Activated CD8-positive, alpha-beta T cell treated with anti-CD3 and anti-CD28 coated beads for 36 hours (primary cell): ENCODE measurements at places on chromosomes 16 and 17.

DNA sequence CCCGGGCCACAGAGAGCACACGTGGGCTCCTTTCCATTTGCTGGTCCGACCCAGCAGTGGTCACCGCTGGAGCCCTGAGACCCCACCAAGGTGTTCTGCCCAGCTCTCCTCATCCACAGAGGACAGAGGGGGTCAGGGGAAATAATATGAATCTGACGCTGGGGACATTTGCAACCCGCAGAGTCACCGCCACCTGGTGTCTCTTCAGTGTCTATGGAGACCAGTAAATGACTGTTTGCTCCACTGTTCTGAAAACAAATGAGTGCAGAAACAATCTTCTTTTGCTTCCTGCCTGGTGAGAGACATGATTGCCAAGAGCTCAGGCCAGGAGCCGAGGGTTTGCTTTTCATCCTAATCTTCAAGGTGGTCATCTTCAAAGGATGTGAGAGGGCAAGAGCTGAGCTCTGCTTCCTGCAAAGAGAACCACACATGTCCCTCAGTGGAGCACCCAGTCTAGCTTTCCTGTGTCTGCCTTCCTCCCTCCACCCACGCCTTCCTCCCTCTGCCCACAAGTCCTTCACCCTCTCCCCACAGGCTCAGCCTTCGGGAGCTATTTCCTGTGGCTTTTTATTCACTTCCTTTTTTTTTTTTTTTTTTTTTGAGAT is 14.7 kb upstream of the KLHDC4 start:
- DNase-seq: peak; percentile 77

GRCh38 chr16:23502466-23502865 is 7.8 kb downstream of the GGA2 start:
- DNase-seq: no peak

DNA sequence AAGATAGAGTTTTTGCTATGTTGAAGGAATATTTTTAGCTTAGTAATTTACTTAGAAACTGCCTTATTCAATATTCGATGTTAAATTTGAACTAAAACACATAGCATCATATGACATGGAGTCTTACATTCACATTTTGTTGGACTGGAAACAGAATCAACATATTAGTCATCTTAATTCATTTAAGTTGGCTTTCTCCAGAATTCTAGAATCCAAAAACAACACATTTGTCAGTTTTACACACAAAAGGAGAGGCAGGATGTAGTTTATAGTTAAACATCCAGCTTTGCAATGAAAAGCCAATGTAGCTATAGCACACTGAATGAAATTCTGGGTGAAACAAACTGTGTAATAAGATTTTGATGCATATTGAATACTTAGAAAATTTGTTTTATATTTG is 43.3 kb downstream of the WWOX start:
- no peak for DNase-seq

GRCh38 chr17:40316571-40317344 is 7.8 kb downstream of the RARA start:
- peak; percentile 8 for DNase-seq

GRCh38 chr17:74865504-74866197 is 6.0 kb upstream of the GRIN2C start:
- DNase-seq: no peak

DNA sequence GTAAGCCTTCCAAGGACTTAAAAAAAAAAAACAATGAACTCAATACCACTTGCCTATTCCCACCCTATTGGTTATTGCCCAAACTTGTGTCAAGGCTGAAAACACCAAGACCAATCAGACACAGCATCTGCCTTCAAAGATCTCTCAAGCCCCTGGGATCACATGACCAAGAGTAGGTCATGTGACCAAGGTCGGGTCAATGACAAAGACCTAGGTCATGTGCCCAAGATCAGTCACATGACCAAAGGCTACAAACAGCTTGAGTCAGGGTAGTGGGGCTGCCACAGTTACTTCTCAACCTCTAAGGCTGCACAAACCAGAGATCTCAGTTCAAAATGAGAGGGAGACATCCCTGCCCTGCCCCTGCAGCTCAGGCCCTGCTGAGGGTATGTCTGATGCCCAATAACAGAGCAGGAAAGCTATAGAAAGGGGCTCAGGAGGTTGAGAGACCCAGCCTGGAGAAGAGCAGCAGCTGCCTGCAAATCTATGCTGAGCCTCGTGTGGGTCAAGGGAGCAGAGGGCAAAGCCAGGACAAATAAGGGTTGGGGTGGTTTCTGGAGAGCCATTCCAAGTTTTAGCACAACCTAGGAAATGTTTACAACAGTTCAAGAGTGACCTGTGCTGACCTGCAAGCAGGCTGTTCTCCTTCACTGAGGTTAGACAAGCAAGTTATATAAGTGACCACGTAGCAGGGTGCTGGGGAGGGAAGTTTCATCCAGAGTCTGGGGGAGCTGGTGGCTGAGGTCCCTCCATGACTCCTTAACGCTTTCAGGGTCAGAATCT is 48.8 kb downstream of the PIMREG start:
- peak; percentile 8 for DNase-seq

DNA sequence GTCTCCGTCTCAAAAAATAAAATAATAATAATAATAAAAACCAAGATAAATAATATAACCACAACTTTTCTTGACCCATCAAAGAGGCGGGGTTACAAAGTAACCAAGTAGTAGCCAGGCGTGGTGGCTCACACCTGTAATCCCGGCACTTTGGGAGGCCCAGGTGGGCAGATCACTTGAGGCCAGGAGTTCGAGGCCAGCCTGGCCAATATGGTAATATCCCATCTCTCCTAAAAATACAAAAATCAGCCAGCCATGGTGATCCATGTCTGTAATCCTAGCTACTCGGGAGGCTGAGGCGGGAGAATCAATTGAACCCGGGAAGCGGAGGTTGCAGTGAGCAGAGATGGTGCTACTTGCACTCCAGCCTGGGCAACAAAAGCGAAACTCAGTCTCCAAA is 45.3 kb downstream of the ADCY9 start:
- no peak for DNase-seq

GRCh38 chr16:9060225-9060624 is 31.2 kb upstream of the HAPSTR1 start:
- no peak for DNase-seq

GRCh38 chr16:78800523-78800922 is 701.1 kb downstream of the WWOX start:
- no peak for DNase-seq

DNA sequence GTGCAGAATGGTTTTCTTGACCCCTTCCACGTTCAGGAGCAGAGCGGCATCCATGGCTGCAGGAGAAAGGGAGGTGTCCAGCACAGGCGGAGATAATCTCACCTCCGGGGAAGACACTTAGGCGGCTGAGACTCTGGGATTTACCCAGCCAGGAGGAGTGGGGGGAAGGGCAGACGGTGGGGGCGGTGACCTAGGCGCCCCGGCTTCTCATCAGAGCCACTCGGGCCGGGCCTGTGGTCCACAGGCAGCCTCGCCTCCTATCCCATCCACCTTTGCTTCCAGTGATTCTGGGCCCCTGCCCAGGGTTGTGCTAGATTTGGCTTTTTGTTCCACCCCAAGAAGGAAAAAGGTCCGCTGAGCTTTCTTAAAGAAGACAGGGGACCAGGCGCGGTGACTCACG is at the start of gene AIPL1:
AIPL1 (minus strand) TSS at position 71 of the 400 bp plus-strand sequence; CDS start at position 54, 17 bp downstream.
- no peak for DNase-seq

DNA sequence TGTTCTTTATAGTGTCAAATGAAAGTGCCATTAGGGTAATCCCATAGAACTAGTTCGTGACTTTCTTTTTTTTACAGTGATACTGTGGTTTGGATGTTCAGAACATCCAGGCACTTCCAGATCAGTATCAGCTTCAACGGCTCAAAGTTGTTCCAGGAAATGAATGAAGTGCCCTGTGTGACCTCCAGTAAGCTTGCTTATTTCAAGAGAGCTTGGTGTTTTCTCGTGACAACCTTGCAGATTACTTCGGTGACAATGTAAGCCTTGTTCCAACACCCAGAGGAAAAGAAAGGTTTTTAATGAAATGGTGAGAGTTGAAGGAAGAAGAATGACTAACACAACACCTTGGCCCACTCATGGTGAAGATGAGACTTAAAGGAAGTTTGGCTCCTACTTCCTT is 16.0 kb upstream of the KCNJ16 start:
- DNase-seq: no peak

DNA sequence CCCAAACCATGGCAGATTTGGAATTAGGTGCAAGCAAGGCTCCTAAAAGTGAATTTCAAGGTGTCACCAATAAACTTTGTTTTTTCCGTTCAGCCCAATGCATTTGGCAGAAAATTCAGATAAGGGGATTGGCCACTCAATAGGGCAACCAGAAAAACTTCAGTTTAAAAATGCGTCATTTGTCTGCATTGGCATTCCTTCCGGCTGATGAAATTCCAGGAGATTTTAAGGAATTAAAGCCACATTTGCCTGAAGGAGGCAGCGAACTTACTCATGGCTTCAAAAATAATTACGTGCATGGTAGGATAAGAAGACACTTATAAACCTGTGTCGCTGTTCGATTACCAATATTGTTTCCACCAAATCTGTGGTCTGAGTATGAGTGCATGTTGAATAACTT is 151.9 kb downstream of the SALL1 start:
- DNase-seq: no peak

DNA sequence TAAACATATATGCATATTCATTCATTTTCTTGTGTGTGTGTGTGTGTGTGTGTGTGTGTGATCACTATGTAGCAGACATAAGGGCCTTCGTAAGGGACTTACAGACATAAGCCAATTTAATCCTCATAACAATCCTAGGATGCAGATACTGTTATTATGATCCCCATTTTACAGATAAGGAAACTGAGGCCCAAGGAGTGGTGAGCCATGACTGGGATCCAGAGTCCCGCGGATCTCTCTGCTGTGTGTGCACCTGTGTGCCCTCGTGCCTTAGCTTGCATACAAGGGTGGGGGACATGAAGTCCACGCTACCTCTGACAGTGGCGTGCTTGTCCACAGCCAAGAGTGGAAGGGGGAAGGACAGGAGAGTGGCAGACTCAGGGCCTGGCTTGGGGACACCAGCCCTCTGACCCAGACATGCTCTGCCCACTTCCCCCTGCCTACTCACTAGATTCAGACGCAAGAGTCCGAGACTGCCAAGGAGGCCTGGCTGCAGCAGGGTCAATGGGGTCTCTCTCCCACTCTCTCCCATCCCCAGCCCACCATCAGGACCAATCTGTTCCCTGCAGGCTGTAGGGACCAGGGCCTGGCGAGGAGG is 9.8 kb upstream of the SMTNL2 start:
- no peak for DNase-seq

DNA sequence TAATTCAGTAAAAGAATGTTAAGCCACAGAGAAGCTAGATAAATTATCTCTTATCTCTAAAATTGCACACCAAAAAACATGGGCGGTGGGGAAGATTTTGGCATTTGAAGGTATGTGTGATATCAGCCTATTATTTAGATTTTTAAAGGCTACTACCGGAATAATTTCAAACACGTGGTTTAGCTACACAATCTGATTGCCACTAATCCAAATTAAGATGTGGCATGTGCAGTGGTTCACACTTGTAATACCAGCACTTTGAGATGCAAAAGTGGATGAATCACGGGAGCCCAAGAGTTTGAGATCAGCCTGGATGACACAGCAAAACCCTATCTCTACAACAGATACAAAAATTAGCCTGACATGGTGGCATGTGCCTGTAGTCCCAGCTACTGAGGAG is 584.5 kb downstream of the HS3ST4 start:
- DNase-seq: no peak

GRCh38 chr17:63984651-63985386 is 12.1 kb upstream of the SCN4A start:
- DNase-seq: peak; percentile 92

DNA sequence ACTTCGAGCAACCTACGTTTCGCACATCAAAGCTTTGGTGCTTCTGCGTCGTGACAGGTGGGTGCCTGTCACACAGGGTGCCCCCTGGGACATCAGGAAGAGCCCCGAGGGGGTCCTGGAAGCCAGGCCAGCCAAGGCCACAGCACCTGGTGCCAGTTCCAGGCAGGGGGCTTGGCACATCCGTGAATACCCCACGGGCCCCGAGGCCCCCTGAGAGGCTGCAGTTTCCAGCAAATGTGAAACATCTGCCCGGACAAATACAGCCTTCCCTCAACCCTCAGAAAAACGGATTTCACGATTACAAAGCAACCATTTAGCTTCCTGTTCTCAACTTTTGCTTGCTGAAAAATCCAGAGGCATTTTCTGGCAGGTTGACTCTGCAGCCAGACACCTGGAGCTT is 109.3 kb upstream of the METRNL start:
- DNase-seq: no peak

DNA sequence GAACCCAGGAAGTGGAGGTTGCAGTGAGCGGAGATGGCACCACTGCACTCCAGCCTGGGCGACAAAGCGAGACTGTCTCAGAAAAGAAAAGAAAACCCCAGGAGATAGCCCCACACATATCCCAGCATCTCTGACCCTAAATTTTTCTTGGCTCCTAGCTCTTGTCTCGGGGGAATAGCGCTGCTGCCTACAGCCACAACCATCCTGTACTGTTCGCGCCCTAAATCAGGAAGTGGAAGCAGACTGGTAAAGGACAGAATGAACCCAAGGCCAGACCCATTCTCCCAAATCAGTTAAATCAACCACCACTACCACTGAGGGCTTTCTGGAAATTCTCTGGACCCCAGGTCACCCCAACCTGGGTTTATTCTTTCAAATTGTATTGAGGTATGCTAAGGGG is 1.7 kb downstream of the CTDNEP1 start:
- DNase-seq: no peak

DNA sequence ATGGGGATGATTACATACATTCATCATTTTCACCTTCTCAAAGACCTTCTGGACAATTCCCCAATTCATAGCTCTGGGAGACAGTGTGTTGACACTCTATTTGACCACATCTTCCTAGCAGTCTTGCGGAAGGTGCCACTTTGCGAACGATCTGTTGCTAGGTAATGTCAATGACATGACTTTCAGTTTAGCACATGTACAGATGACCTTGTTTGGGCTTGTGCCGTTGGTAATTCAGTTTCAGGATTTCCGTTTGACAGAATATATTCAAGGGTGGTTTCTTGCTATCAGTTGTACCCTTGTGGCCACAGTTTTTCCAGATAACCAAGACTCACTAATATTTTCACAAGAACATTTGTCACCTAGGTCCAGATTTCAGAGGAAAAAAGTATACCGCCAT is 478.2 kb downstream of the WWOX start:
- no peak for DNase-seq
